ENCODE measurements at places on chromosomes 3 and 15.

- no peak overlapping the region for H3K4me3 ChIP-seq
- H3K27me3 ChIP-seq, result no peaks in the 10 kb centered on the region
- H3K36me3 ChIP-seq, result no peaks in the 10 kb centered on the region
- H3K27ac ChIP-seq, result no peak overlapping the region
Measured at GRCh38 chr3:190865419-190865818, 2.9 kb upstream of the GMNC start.

DNA sequence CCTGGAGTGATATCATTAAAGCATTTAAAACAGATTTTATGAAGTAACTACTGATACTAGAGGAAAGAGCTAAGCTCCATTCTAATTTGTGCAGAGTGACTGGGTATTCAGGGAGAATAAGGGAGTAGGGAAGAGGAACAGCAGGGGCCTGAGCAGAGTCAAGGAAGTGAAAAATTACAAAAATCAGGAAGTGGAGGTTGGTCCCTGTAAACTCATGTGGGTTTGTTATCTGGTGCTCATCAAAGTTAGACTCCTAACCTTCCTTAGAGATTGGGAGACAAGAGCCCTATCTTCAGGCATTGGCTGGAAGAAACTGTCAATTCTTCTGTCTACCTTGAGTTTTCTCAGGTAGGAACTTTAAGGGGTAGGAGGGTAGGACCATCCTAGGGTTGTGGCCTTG, 82.5 kb downstream of the NEK11 start:
- no peak for DNase-seq
- H3K36me3 ChIP-seq, result no peaks in the 10 kb centered on the region
- H3K27ac ChIP-seq, result no peak overlapping the region
- no peak overlapping the region for H3K4me3 ChIP-seq
- no peaks in the 10 kb centered on the region for H3K27me3 ChIP-seq

DNA sequence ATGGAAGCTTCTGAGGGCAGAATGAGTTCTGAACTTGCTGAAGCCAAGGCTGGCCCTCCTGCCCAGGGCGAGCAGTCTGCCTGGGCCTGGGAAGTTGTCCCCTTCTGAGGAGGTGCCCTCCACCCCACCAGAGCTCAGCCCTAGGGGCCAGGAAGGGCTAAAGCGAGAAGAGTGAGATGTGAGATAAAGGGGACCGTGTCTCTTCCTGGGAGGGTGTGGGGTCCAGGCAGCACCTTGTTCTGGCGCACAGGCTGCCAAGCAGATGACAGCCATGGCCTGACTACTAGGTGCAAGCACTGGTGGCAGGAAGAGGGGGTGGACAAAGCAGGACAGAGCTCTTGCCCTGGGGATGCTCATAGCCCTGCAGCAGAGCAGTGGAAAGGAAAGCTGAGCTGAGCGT, 3.7 kb downstream of the PAK6 start:
- H3K4me1 ChIP-seq, result peaks cover 56% of the 10 kb centered on the region
- H3K36me3 ChIP-seq, result no peaks in the 10 kb centered on the region
- no peaks in the 10 kb centered on the region for H3K27me3 ChIP-seq
- no peak for DNase-seq
- H3K27ac ChIP-seq, result no peak overlapping the region

GRCh38 chr3:127034195-127034989, 51.5 kb downstream of the PLXNA1 start:
- peaks cover 15% of the 10 kb centered on the region for H3K4me1 ChIP-seq
- H3K27me3 ChIP-seq, result no peaks in the 10 kb centered on the region
- H3K36me3 ChIP-seq, result no peaks in the 10 kb centered on the region
- H3K27ac ChIP-seq, result no peak overlapping the region
- DNase-seq, result no peak
